ENCODE measurements at places on chromosomes 16 and 17.

DNA sequence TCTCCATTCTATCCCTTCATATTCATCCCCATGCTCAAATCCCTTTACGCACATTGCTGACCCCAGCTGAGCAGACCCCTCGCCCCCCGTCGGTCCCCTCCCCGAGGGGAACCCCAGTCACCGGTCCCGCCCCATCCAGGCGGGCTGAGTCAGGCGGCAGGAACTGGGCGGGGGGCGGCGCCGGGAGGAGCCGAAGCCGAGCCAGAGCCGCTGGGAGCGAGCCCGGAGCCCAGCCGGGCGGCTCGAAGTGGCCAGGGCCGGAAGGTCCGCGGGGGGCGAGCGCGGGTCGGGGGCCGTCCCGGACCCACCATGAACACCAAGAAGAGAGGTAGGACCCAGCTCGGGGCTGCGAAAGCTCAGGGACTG, 8.6 kb downstream of the RIPOR1 start:
- peak; percentile 48 for DNase-seq

- no peak for DNase-seq
Measured at GRCh38 chr17:78947235-78948149, 22.3 kb upstream of the TIMP2 start.

DNA sequence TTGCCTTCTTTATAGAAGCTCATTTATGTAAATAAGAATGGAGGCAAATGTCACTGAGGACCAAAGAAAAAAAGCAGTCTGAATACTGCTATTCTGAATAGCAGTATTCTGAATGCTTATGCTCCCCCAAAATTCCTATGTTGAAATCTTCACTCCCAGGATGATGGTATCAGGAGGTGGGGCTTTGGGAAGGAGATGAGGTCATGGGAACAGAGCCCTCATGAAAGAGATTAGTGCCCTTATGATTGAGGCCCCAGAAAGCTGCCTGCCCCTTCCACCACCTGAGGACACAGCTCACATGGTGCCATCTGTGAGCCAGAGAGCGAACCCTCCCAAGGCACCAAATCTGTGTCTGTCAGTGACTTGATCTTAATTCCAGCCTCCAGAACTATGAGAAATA, 28.8 kb downstream of the HEATR6 start:
- DNase-seq: no peak

DNA sequence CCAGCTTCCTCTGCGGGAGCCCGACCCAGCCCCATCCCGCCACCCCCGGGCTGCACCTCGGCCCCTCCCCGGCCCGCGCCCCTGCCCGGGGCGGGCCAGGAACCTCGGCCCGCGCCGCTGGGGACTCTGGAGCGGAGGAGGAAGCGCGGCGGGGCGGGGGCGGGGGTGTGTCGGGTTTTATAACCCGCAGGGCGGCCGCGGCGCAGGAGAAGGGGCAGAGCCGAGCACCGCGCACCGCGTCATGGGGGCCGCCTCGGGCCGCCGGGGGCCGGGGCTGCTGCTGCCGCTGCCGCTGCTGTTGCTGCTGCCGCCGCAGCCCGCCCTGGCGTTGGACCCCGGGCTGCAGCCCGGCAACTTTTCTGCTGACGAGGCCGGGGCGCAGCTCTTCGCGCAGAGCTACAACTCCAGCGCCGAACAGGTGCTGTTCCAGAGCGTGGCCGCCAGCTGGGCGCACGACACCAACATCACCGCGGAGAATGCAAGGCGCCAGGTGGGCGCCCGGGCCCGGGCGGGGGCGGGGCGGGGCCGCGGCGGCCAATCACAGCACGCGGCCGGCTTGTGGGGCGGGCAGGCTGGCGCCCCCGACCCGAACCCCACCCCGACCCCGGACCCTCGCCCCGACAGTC, at the start of gene ACE:
Gene ACE, plus strand, starts transcription at position 208 of the 626 bp plus-strand sequence. Its CDS starts 34 bp downstream, at position 242.
- DNase-seq: peak; percentile 20

DNA sequence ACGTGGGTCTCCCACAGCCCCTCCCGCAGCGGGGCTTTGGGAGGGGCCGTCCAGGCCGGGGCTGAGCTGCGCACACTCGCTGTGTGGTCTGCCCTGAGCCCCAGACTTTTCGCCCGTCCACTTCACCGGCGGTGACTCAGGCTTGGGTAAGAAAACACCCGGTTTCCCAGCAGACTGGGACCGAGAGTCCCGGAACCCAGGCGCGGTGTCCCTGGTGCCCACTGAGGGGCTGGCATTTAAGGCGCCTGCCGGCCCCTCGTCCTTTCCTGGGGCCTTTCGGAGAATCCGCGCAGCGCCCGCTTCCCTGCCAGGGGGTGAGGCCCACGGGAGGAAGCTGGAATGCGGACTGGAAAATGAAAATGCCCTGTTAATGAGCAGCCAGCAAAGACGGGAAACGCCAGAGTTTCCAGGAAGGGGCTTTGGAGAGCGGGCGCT, 100.3 kb downstream of the C16orf95 start:
- DNase-seq: no peak

DNA sequence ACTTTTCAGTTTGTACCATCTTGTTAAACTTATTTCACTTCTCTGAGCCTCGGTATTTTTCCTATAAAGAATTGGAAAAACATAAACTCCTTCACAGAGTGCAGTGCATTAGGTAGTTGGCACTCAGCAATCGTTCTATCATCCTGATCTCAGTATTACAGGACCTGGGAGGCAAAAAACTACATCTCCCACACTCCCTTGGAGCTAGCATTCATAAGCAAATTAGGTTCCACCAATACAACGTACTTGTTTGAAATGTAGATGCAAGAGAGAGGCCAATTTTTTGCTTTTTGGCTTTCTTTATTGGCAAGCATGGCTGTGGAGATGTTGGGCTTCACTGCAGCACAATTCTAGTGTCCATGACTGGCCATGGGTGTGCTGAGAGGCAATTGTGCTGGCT, 285.2 kb downstream of the CA10 start:
- DNase-seq: no peak

- no peak for DNase-seq
Measured at GRCh38 chr17:40915199-40915661, 22.2 kb downstream of the KRT23 start.

GRCh38 chr17:35018814-35019213, 38.5 kb downstream of the LIG3 start:
- no peak for DNase-seq

DNA sequence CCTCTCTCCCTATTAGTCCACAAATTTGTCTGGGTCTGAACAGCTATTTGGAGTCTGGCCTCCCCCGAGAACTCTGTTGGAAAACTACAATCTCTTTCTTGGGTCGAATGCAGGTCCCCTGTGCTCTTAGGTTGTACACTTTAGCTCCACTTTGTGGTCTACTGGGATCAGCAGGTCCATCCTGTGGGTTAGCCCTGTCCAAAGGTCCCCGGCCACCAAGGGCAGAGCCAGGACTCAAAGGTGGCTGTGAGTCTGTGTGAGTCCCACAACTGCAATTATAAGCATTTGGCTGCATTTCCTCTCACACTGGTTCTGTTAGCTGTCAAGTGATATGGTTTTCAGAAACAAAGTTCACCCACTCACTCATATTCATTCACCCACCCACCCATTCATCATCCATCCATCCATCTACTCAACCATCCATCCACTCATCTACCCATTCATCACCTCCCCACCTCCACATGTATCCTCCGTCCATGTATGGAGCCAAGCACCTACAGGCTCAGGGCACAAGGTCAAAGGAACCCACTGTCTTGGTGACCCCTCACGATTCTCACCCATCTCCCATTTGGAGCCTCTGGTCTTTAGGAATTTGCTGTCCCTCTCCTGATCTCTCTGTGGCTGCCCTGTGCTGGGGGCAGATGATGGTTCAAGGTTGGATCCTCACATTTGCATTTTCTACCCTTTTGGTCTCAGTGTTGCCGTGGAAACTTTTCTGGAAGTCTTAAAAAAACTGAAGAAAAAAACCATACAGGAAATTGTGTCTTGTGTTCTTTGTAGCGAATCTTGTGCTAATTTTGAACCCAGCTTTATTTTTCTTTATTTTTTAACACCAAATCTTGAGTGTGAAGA, 45.8 kb downstream of the IRF8 start:
- no peak for DNase-seq

DNA sequence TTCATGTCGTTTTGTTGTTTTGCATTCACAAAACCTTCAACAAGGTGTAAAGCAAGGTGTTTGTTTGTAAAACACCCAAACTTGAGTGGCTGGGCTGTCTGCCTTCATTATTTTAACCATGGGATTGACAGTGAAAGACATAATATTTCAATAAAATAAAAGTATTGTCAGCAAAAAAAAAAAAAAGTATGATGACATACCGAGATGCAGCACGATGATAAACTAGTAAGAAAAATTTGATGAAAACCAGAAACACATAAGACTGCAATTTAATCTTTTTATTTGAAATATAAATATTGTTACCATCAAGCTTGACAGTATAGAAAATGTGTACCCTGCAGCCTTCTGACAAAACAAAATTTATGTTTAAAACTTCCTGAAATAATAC, 419.3 kb upstream of the DYNLRB2 start:
- DNase-seq: no peak

DNA sequence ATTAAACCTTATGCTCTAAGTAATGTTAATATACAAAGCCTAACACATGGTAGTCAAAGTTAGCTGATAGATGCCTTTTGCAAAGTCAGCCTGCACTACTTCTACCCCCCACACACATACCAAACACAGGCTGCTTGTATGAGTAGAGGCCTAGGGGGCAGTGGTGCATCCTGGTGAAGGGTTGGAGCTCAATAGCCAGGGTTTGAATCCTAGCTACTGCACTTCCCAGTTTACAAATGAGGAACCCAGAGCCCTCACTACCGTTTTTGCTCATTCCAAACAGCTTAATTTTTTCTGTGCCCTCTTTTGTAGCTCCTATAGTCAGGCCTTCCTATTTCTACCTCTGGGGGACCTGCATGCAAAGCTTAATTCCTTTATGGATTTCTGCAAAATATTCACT, 18.9 kb upstream of the HYDIN start:
- no peak for DNase-seq

DNA sequence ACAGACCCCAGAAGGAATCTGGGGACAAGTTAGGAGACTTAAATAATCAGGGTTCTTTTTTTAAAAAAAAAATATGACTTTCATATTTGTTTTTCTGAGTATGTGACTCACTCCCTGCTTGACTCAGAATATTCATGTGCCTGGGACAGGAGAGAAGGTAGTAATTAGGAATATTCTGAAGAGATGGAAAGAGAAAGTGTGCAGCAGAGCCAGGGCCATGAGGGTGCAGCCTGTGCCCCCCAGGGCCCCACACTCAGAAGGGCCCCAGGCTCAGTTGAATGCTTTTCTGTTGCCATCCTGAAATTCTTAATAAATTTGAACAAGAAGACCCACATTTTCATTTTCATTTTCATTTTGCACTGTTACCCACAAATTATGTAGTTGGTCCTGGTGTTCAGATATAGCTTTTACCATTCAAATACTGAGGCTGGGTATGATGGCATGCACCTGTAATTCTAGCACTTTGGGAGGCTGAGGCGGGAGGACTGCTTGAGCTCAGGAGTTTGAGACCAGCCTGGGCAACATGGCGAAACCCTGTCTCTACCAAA, 11.5 kb upstream of the LONP2 start:
- no peak for DNase-seq

GRCh38 chr17:57243171-57243622, 13.1 kb upstream of the MSI2 start:
- peak; percentile 63 for DNase-seq

DNA sequence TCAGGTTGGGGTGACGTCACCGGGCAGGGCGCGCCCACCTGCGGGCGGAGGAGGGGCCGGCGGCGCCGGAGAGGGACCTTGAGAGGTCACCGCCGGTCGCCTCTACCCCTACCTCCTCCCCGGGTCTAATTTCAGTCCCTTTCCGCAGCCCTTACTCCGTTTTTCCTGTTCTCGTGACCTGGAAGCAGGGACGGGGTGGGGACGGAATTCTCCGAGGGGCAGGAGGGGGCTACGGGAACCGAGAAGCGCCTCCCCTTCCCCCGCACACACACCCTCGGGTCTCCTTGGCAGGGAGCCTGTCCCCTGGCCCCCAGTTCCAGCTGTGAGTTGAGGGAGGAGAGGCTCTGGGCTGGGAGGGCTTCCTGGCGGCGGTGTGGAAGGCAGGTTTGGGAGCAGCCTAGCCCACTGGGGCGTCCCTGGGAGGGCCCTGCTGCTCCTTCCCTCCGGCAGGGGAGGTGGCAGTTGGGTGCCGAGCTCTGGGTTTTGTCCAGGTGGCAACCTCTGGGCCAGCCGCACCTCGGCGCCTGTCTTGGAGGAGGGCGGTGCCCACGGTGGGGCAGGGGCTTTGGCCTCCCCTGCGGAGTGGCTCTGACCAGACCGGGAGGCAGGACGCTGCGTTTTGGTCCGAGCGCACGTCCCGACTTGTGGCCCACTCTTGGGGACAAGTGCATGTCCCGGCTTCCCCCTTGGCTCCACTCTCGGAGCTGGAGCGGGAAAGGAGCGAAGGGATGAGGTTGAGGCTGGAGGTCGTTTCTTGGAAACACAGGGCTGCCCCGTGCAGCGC, 773 bp downstream of the SYNGR3 start:
- DNase-seq: no peak

DNA sequence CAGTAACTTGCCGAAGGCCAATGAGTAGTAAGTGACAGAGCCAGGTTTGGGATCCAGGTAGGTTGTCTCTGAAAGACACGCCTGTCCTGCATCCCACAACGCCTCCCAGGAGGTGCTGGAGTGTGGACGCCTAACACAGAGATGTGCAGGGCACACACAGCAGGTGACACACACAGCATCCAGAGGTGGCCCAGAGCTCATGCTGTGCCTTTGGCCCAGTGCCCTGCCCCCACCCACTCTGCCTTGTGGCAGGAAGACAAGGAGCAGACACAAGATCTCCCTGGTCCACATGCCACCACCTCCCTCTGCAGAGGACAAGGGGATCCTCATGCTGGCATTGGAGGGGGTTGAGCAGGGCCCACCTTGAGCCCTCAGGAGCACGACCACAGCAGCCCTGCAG, 14.7 kb upstream of the STH start:
- no peak for DNase-seq

GRCh38 chr16:87933140-87933495, 3.2 kb downstream of the CA5A start:
- DNase-seq: no peak

DNA sequence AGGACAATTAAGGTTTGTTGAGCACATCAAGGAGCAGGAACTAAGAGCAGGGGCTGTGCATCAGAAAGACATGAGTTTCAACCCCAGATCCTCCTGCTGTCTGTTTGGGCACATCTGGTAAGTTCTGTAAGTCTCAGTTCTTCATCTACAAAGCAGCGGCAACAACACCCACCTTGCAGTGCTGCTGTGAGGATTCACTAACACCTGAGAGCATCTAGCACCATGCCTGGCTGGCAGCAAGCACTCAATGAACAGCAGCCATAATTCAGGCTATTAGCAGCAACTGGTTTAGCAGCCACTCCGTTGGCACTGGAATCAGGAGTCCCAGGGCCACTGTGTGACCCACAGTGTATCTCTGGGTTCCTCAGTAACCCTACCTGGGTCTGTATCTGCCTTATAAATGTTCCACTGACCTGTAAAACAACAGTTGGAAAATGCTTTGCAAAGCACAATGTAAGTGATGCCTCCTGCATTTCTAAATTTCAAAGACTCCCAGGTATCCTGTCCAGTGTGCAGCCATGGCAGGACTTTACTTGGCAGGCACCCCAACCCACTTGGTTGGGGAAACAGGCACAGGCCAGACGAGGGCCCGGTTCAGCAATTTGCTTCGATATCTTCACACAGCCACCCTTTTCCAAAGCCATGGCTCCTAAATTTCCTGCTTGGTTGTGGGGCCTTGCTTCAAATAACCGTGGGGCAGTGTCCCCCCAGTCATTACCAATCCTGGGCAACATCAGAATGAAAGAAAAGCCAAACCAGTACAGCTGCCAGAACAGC, 4.2 kb downstream of the ST3GAL2 start:
- no peak for DNase-seq

All from T follicular helper cell (primary cell).